ENCODE measurements at places on chromosomes 16 and 17.

GRCh38 chr17:55969562-55970324, 183.5 kb upstream of the ANKFN1 start:
- no peak for DNase-seq

GRCh38 chr16:50265260-50265659, 1.1 kb upstream of the ADCY7 start:
- DNase-seq: peak; percentile 19

GRCh38 chr17:4782652-4783051, 3.5 kb downstream of the VMO1 start:
- DNase-seq: no peak

DNA sequence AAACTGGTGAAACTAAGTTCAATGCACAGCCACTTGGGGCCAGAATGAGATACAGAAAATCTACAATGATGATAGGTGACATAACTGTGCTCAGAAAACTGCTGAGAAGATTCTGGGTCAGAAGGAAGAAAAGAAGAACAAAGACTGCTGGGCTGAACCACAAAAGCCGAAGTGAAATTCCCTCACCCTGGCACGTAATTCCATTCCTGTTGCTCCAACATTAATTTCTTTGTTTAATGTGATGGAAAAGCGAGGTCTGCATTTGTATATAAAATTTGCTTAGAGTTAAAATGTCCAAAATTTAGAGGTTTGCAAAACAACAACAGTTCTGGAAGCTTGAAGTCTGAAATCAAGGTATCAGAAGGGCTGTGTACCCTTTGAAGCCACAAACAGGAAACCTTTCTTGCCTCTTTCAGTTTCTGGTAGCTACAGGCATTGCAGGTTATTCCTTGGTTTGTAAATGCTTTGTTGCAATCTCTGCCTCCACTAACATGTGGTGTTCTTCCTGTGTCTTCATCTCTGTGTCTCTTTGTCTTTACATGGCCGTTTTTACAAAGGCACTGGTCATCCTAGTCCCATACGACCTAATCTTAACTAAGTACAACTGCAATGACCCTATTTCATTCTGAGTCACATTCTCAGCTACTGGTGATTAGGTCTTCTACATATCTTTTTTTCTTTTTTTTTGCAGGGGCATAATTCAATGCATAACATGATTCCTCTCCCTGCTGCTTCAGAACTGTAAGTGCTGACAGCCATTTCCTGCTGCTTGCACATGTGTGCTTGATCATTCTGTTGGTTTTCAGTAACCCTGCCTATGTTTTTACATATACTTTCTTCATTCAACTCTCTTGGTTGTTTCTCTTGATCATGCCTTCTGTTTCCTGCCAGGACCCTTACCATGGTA, 603.0 kb upstream of the CDH8 start:
- DNase-seq: no peak

DNA sequence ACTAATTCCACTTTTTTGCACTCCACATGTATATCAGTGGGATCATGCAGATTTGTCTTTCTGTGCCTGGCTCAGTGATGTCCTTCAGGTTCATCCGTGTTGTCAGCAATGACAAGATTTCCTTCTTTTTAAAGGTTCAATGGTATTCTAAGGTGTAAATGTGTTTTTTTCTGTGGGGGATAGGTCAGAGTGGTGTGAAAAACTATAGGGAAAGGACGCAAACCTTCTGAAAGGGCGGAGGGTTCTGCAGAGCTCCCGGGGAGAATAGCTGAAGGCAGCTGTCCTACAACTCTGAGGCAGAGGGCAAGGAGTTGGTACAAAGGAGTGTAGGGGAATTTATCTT, 21.9 kb upstream of the CSNK1D start:
- DNase-seq: no peak

- no peak for DNase-seq
These were observed 27.1 kb downstream of the CDRT4 start for GRCh38 chr17:15440347-15440746.

DNA sequence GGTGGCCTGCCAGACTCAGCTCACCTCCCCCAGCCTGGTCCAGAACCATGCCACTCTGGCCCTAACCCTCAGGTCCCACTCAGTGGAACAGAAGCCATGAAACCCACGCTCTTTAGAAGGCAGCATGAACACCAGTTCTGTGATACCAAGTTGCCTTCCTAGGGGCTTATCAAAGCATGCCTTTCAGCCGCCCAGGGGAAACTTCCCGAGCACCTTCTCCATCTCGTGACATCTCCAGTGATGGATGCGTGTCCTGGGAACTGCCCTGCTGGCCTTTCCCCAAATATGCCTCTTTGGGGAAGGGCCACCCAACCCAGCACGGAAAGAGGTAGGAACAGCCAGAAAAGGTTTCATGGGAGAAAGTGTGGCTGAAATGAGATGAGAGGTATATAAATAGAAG, 8.3 kb downstream of the CCDC42 start:
- DNase-seq: no peak

GRCh38 chr16:67163164-67163998, 1.2 kb upstream of the HSF4 start:
- DNase-seq: no peak

DNA sequence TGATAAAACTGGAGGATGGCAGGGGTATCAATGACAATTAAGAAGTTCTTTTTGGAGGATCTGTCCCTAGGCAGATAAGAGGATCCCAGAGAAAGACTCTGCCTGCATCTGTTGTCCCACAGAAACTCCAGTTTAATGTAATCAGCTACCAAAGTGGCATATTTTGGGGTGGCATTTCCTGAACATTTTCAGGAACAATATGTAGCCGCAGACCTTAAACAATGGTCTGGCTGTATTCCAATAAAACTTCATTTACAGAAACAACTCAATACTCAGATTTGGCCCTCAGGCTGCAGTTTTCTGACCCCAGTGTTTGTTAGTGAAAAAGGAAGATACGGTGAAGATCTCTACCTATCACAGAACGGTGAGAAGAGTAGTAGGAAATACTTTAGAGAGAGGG, 46.1 kb downstream of the KCNJ16 start:
- DNase-seq: no peak

GRCh38 chr16:11914210-11915113, 1.3 kb downstream of the GSPT1 start:
- DNase-seq: no peak

- DNase-seq: no peak
These were observed 136.6 kb downstream of the ENGASE start for GRCh38 chr17:79211061-79211770.

GRCh38 chr16:13969711-13970110, 49.8 kb downstream of the ERCC4 start:
- no peak for DNase-seq

GRCh38 chr16:56257239-56257638, 66.0 kb downstream of the GNAO1 start:
- no peak for DNase-seq

GRCh38 chr16:4494746-4495490, 18.7 kb downstream of the HMOX2 start:
- DNase-seq: no peak

GRCh38 chr16:25257470-25257955, at the start of gene ZKSCAN2:
Gene ZKSCAN2 (minus strand): TSS chr16:25257845. CDS start chr16:25257127, 718 bp downstream.
- DNase-seq: peak; percentile 70

DNA sequence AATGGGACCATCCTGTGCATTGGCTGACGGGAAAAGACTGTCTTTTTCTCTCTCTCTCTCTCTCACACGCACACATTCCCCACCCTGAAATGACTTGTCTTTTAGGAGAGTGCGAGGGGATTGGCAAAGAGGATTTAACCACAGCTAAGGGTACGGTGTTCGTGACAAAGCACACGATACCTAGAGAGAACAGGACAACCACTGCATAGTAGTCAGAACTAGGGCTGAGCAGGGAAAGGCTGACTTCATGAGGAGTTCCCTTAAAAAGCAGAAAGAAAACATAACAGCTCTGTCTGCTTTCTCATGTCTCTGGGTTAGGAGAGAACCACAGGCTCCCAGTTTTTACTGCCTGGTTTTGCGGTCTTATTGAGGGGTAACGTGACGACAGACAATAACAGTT, 742.8 kb upstream of the SOX9 start:
- no peak for DNase-seq

DNA sequence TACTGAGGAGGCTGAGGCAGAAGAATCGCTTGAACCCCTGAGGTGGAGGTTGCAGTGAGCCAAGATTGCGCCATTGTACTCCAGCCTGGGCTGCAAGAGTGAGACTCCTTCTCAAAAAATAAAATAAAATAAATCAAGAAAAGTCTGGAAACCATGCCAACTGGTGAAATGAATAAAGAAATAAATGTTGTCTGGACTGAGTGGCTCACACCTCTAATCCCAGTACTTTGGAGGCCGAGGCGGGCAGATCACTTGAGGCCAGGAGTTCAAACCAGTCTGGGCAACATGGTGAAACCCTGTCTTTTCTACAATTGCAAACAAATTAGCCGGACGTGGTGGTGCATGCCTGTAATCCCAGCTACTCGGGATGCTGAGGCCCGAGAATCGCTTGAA, 744 bp upstream of the LRRC37A3 start:
- DNase-seq: no peak

- no peak for DNase-seq
These were observed 45.6 kb downstream of the SLC47A1 start for GRCh38 chr17:19579192-19579761.

GRCh38 chr16:77277571-77277970, 78.4 kb downstream of the SYCE1L start:
- DNase-seq: no peak

DNA sequence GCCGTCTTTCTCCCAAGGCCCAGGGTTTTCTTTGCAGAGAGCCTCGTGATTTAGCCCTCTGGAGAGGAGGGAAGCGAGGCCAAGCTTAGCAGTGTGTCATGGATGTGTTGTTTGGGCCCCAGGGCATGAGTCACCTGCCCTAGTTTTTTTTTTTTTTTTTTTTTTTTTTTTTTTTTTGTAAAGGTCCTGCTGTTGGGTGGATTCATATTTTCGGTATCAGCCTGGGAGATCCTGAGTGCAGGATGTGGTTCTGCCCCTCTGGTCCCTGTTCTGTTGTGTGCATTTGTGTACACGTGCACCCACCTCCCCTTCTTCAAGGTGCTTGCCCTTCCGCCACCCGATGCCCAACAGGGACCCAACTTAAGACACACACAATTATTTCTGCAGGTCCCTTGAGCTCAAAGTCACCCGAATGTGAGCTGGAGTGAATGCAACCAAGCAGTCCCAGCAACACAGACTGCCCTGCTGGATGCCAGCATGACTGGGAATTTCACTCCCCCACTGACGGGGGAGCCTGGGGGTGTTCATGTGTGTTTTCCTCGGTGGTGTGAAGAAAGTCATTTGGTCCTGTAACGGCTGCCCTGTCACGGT, 265.8 kb upstream of the TNRC6C start:
- no peak for DNase-seq

GRCh38 chr16:48272837-48273421, 25.6 kb upstream of the ABCC11 start:
- no peak for DNase-seq
